ENCODE measurements at places on chromosomes 3 and 15.

DNA sequence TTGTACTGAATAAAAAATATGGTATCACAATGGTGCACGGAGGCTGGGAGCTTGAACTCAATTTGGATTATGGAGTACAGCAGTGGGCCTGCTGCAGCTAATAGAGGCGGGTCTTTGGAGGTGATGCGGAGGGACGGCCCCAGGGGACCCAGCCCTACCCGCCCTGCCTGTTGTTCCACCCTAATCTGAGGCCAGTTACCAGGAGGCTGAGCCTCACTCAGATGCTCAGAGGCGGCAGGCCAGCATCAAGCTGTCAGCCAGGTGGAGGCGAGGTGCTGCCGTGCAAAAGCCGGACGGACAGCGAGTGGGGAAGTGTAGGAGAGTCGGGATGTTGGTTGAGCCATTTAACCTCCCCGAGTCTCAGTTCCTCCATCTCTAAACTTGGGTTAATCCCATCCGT, 218.5 kb upstream of the RGMA start:
- no peak for DNase-seq

GRCh38 chr3:25171897-25172296, 256.2 kb upstream of the RARB start:
- no peak for DNase-seq

DNA sequence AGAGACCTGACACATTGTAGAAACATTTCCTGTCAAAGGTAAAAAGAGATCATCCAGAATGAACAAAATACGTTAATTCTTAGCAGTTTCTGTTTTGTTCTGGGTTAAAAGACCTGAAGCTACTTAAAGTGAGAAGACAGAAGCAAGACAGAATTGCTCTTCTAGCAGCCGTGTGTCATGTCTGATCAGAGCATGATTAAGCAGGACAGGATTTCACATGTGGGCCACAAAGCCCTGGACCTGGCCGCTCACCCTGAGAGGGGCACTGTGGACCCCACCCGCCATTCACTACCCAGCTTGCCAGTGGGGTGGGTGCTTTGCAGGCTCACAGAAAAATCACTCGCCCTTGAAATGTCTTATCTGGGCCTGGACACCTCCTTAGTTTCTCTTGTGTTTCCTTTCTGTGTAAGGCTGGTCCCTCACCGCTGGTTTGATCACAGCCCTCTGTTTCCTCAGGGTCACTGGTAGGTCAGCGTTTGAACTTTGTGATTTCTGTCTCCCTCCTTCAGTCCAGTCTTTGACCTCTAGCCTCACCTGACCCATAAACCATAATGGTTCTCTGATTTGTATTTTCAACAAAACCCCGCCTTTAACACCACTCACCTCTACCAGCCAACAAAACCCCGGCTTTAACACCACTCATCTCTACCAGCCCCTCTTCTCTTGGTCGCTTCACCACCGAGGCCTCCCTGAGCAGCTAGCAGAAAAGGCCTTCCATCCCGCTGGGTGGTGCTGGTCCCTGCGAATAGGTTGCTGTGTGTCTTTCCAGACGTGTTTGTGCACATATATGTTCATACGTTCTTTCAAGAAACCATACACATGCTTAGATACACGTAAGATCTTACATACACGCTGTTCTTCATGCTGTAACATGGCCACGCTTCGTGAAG, 185.0 kb downstream of the OR4M2 start:
- no peak for DNase-seq

DNA sequence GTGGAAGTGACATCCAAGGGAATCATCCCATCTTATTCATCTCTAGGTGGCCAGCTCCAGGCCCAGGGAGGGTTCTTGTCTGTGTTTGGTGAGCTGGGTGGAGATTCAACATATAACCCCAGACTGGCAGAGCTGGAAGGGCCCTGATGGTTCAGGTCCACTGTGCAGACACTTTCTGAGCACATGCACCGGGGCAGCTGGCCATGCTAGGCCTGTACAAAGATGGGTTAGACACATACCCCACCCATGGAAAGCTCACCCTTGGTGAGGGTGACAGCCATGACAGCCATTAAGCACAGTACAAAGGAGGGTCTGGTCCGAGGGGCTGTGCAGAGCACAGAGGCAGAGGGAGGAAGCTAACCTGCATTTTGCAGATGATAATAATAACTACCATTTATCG, 100.4 kb downstream of the CORO2B start:
- no peak for DNase-seq

DNA sequence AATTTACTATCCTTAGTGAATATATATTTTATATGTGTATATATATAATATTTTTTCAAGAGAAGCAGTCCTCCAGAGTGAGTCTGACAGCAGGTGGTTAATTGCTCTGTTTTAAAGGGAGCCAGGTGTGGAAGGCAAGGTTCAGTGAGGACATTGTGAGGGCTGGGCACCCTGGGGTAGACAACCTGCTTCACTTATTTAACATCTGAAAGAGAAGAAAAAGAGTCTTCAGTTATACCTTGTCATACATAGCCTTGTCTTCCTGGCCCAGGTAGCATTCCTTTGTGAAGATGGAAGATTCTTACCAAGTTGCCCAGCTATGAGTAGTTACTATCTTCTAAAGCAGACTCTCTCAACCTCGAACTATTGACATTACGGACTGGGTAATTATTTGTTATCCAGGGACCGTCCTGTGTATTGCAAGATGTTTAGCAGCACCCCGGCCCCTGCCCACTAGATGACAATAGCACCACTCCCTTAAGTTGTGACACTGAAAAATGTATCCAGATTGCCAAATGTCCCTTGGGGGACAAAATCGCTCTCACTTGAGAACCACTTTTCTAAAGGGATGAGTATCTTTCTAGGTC, 336.0 kb upstream of the TRIM42 start:
- no peak for DNase-seq

GRCh38 chr3:140094487-140094886, 159.5 kb downstream of the CLSTN2 start:
- DNase-seq, result no peak

DNA sequence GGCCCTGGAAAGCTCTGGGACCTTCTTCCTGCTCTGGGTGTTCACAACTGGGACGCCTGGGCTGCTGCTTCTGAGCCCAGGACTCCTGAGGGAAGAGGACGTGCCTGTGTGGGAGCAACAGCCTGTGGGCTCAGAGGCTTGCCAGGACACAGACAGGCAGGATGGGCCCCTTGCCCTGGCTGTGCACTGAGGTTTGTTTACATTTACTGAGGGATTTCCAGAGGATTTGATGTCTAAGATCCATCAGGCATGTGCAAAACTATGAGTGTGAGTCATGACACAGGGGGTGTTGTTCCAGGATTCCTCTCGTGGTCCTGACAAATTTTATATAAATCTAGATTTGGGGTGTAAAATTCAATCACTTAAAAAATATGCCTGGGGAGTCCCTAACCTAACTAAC, 10.6 kb downstream of the CCR9 start:
- DNase-seq, result no peak

DNA sequence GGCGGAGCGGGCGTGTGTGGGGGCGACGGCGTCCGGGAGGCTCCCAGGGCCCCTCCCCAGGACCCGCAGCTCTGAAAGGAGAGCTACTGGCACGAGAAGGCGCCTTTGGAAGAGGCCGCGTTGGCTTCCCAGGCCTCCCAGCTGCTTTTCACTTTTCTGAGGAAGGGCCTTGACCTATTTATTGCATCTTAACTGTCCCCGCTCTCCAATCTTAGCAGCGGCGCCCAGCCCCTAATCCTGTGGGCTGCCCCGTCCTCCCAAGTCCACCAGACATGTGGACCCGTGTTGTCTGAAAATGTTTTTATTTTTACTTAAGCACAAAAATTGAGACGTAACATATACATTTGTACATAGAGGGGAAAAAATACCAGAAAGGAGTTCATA, 481 bp upstream of the ULK3 start:
- no peak for DNase-seq

DNA sequence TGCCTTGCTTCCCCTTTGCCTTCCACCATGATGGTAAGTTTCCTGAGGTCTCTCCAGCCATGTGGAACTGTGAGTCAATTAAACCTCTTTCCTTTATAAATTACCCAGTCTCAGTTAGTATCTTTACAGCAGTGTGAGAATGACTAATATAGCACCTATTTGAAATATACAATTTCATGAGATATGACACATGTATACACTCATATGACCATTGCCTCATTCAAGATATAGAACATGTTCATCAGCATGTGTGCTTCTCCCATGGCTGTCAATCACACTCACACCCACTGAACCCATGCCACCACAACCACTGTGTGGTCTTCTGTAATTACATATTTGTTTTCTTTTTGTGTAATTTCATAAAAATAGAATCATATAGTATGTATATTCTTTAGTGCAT, 599.5 kb upstream of the EPHA6 start:
- no peak for DNase-seq

DNA sequence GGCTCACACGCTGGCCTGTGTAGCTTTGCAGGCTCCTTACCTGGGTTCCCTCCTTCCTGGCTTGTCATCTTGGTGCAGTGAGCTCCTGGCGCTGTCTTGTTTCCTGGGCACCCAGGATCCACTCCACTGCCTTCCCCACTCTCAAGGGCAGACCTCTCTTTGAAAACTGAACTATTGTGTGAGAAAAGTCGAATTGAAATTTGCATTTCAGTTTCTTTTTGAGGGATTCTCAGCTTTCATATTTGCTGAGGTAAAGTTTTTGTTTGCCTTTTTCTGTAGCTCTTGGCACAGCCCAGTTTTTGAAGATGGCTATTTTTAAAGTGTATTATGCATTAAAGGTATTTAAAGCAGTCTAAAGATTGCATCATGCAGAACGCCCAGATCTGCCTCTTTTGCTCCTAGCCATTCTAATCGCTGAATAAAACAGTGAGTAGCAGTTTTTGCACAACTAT, 70.1 kb downstream of the CCK start:
- DNase-seq, result no peak

DNA sequence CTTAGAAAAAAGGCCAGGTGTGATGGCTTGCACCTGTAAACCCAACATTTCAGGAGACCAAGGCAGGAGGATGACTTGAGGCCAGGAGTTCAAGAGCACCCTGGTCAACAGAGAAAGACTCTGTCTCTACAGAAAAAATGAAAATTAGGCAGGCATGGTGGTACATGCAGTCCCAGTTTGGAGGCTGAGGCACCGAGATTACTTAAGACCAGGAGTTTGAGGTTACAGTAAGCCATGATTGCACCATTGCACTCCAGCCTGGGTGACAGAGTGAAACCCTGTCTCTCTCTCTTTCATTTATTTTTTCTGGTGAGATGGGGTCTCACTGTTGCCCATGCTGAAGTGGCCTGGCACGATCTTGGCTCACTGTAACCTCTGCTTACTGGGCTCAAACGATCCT, 24.7 kb downstream of the IP6K1 start:
- DNase-seq, result no peak

- no peak for DNase-seq
Observed at GRCh38 chr3:112121577-112122547, 11.2 kb downstream of the GCSAM start.

- DNase-seq, result peak; percentile 39
Observed at GRCh38 chr3:53495520-53496391, 1.3 kb downstream of the CACNA1D start.

- no peak for DNase-seq
Observed at GRCh38 chr3:116140100-116140689, 305.1 kb downstream of the LSAMP start.

Data from amygdala (tissue), 56 donors.